ENCODE measurements at places on chromosomes 7 and 10.

DNA sequence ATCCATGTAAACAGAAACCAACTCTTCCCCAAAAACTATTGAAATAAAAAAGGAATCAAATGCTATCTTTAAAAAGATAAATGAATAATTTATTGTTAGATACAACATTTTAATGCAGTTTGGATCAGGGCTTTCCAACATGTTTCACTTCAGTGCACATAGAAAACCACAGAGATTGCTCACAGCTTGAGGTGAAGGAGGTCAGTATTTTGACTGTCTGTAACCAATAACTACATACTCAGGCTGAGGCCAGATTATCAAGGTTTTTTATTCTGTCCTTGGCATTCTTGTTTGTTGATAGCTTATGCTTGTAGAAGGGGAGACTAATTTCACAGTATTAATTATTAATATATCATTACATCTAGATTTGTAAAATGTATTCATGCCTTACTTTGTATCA, 195.5 kb downstream of the PRKG1 start:
- no peak for DNase-seq

DNA sequence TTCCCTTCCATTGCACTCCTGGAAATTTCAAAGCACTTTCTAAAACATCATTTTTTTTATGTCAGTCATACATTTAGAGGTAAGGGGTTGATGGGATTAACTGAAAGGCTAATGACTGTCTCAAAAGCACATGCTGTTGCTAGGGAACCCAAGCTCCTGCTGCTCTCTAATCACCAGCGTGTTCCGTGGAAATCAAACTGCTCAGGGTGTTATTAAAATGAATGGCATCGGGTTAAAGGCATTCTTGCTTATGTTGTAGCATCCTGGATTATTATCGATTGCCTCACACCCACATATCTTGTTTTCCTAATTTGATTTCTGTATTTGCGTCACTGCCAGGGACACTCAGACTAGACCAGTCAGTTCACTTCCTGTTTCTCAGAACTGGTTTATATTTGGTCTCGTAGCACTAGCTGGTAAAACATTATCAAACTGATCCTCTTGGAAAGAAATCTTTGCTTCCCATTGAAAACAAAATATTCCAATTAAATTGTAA, 216.5 kb upstream of the MKLN1 start:
- DNase-seq = peak; percentile 82

DNA sequence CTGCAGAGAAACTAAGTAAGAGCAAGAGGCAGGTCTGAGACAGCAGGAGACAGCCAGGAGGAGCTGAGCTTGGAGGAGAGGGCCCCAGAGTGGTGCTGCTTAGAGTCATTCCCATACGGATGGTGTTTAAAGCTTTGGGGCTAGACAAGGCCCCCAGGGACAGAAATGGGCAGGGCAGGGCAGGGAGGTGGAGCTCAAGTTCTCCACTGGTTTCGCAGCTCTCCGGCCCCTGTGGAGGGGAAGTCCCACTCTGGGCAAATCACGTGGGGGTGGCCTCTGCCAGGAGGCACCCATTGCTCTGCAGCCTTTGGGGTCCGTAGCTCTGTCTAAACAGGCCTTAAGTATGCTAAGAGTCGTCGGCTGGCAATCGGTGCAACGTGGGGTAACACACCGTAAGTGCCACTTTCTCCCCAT, 1.0 kb upstream of the PTPRE start:
- DNase-seq = no peak

GRCh38 chr10:49053053-49053997, 62.0 kb downstream of the VSTM4 start:
- no peak for DNase-seq

GRCh38 chr7:7178081-7178480, 4.3 kb upstream of the C1GALT1 start:
- no peak for DNase-seq

DNA sequence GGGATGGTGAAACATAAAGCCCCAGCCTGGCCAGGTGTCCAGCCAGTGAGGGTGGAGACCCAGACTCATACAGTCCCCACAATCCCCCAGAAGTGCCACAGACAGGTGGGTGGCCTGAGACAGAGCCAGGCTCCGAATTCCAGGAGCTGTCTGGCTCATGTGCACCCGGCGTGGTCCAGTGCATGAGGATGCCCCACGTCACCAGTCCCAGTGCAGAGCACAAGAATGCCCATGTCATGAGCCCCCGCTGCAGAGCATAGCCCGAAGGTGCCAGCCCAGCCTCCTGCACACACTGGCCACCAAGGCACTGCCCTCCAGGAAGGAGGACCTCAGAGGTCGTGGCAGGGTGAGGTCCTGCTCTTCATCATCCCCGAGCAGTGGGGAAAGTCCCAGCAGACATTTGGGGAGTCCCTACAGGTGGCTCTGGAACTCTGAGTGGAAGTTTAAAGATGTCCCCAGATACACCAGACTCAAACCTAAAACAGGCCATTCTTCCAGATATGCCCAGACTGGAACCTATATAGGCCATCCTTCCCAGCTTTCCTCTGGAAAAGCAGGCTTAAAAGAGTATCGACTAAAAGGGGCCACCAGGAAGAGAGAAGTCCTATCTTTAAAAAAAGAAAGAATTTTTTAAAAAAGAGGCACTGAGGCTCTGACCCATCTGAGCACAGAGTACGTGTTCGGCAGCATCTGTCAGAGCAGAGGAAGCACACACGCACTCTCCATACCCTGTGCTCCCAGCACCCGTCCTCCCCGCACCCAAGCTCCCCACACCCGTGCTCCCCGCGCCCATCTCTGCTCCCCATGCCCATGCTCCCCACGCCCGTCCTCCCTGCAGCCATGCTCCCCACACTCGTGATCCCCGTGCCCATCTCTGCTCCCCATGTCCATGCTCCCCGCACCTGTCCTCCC, 11.5 kb downstream of the DIP2C start:
- no peak for DNase-seq

DNA sequence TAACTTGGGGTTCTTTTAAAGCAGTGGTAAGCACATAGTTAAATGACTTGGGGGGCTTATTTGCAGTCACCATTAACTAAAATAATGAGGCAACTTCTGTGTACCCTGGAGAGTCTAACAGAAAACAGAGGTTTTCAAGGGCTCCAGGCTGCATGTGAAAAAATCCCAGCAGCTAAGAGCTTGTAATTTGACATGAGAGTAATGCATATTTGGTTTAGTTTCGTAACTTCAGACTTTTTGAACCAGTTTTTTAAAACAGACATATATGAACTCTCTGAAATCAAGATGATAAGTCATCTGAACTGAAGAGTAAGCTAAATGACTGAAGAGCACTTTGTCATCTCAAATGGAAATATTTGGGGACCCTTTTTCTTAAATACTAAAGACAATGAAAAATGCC, 40.2 kb upstream of the IFRD1 start:
- no peak for DNase-seq

DNA sequence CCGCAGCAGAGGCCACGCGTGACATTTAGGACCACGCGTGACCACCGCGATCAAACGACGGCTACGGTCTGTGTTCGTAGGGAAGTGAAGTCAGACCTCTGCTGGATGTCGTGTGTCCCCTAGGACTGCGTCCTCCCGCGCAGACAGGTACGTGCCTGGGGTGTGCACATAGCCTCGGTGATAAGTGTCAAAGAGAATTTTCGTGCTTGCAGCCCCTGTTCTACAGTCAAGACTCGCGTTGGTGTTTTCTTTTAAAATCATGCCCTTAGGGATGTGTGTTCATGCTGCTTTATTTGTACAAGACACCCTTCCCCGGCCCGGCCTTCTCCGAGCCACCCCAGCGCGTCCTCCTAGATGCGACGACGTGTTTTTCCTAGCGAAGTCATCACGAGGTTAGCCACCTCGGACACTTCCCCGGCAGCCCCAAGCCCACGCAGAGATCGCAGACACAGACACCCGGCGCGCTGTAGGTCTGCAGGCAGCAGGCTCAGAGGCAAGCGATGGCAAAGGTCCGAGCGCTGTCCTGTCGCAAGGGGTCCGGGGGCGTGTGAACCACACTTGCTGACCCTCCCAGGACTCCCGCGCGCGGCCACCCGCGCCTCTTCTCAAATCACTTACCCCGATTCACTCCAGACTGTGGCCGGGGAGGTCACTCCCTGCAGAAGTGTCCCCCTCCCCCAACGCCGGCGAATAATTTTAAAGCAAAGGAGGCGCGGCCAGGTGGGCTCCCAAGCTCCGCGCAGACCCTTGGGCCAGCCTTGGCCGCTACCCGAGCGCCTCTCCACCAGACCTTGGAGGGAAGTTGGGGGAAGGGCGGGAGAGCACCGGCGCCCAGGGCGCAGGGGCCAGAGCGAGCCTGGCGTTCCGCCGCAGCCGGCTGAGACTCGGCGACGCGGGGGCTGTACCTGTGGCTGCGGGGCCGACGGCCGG, 552 bp downstream of the MKX start:
- no peak for DNase-seq

DNA sequence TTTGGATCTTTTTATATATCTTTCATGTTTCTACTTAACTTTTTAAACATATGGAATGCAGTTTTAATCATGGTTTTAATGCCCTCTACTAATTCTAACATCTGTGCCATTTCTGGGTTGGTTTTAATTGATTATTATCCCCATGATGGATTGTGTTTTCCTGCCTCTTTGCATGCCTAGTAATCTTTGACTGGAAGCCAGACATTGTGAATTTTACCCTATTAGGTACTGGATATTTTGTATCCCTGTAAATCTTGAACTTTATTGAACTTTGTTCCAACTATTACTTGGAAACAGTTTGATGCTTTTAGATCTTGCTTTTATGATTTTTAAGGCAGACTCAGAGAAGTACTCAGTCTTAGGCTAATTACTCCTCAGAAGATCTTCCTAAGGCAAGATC, 16.0 kb upstream of the RBM20 start:
- no peak for DNase-seq

- no peak for DNase-seq
Observed at GRCh38 chr7:46571996-46572395, 650.9 kb upstream of the IGFBP3 start.

DNA sequence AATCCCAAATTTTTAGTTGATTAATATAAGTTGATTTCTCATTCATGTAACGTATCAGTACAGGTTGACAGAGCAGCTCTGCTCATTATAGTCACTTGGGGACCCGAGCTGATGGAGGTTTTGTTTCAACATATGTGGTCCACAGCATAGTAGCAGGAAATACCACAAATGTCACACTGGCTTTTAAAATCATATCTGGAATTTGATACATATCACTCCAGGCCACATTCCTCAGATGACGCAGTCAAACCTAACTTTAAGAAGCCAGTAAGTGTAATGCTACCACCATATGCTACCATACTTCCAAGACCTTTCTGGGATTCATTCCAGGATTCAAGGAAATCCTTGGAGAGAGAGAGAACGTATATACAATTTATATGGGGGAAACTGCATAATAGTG, 156.3 kb downstream of the PHF14 start:
- DNase-seq = peak; percentile 43

- DNase-seq = no peak
Observed at GRCh38 chr10:97302088-97302791, 9.8 kb upstream of the ARHGAP19 start.

DNA sequence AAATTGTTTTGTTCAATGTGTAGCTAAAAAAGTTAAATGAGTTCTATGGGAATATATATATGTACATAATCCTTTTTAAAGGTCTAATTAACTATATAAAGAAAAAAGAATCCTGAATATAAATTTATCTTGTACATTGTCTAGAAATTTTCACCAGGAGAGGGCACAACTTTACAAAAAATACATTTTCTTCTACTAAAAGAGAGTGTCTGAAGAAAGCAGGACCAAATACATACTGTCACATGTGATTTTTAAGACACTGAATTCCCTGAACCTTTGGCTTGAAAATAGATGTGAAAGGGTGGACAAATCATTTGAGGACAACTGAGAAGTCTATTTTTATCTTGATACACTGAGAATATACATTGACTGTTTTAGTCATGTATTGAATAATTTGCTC, 204.3 kb downstream of the DGKB start:
- no peak for DNase-seq

DNA sequence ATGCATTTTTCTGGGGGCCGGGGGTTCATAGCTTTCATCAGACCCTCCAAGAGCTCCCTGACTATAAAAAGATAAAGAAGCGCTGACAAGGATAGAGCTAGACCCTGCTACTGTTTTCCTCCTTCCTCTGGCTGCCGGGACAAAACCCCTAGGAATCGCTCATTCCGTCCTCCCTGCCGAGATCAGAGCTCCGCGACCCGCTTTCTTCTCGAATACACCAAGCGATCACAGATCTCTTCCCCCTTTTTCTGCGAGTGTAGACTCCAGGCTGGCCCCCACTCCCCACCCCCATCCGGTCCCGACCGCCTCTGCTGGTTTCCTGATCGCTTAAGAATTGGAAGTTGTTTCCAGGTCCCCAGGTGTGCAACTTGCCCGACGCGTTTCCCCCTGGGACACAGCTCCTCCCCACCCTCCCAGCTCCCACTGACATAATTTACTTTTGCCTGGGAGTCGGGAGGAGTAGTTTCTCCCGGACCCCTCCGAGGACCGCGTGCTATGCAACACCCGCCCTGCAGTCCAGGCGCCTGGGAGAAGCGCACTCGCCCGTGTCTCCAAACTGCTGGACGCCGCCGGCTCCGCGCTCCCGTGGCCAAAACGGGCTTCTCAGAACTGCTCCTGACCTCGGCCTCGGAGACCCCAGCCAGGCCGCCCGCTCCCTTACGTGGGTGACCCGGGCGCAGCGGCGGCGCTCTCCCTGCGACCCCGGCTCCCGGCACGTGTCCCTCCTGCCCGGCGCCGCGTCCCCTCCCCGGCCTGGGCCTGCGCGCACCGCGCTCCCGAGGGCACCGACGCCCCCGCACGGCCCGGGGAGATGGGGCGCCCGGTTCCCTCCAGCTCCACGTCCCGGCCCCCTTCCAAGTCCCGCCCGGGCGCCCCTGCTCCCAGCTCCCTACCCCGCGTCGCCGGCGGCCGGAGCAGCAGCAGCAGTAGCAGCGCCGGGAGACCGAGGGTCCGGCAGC, 552 bp downstream of the IL15RA start:
- peak; percentile 61 for DNase-seq

DNA sequence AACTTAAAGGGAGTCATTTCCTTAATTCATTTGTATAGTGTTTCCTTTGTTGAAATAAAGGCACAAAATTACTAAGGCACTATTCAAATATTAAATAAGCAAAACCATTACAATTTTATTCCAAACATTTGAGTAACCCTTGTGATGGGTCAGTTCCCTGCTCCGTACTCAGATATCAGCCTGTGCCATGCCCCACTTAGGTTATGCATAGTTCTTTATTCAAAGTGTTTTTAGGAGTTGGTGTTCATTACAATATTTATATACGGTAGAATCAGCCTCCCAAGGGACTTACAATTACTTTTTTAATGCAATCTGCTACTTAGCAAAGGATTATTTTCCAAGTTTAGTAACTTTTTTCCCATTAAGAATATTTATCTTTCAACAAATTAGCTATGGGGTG, 119.3 kb upstream of the SEMA3D start:
- DNase-seq = no peak

GRCh38 chr7:22561321-22561811, 61.4 kb upstream of the STEAP1B start:
- peak; percentile 96 for DNase-seq

- DNase-seq = no peak
Observed at GRCh38 chr10:31261511-31262311, 57.3 kb upstream of the ZEB1 start.

All from dermis microvascular lymphatic vessel endothelial cell (primary cell).